ENCODE measurements at places on chromosomes 6 and 20.

DNA sequence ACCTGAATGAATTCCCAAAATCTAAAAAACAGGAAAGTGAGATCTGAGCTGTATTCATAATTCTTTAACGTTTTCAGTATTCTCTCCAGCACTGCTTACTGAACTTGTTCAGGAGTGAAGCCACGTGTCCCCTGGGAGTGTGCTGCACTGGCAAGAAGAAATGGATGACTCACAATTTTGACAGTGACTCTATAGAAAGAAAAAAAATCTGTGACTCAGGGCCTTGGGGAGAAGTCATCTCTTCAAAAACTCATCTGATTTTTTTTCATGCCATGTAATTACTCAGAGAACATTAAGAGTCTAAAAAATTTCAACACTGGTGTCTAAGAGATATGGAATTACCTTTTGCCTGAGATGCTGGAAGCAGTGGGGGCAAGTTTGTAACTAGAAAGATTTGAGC is 39.7 kb downstream of the ANKEF1 start:
- DNase-seq: no peak

DNA sequence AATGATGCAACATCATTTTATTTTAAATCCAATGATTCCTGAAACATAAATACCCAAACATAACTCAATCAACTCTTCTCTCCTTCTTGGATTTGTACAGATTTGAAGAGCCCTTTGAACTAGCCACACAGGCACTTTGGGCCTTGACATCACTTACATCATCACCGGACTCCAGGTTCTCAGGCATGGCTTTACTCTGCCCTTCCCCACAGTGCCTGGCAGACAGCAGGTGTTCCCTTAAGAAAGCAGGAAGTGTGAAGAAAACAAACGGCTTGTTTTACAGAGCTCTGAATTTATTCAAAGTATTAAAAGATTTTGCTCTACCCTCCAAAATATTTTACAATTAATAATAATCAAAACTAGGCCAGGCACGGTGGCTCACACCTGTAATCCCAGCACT is 54.8 kb upstream of the GCM1 start:
- no peak for DNase-seq

- DNase-seq: no peak
These were observed 975.9 kb downstream of the KIF16B start for GRCh38 chr20:15597306-15597705.

- no peak for DNase-seq
These were observed 14.9 kb downstream of the AARS2 start for GRCh38 chr6:44298055-44298803.

- no peak for DNase-seq
These were observed 256.1 kb downstream of the PLCB1 start for GRCh38 chr20:8388141-8388540.

DNA sequence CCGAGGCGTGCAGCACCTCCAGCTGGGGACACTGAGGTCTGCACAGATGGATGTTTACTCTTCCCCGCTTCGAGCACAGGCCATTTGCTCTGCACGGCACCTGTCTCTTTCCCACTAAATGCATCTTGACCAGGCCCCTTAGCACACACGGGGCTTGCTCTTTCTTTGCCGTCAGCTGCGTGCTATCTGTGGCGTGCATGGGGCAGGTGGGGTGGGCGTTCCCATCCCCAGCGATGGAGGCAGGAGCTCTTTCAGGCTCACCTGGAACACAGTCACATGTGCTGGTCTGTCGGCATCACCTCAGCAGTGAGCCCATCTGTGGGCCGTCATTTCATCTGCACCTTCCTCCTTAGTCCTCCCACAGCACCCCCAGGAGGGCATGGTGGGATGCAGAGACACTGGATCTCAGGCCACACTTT is 35.1 kb downstream of the RBM38 start:
- no peak for DNase-seq

GRCh38 chr6:56021943-56022342 is 146.6 kb upstream of the BMP5 start:
- DNase-seq: no peak

DNA sequence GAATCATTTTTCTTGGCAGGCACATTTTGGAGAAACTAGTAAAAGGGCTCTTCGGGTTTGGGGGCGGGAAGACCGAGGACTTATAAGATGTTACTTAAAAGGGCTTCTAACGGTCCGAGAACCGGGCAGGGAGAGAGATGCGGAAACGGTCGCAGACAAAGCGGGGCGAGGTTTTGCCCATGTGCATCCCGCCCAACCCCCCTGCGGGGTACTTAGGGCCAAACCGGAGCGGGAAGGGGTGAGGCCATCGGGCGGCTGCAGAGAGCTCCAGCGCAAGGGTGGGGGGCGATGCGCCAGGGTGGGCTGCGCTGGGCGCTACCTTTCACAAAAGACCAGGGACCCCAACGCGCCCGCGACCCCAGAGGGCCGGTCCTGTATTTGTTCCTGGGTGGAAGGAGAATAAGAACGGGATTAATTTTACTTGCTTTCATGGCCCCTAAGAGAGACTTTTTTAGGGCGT is 616 bp downstream of the TUBB start:
- peak; percentile 63 for DNase-seq

- no peak for DNase-seq
These were observed 736.6 kb downstream of the KIF16B start for GRCh38 chr20:15836634-15837033.

GRCh38 chr6:163356324-163356723 is 58.2 kb upstream of the QKI start:
- no peak for DNase-seq

- no peak for DNase-seq
These were observed 34.5 kb downstream of the FGD2 start for GRCh38 chr6:37039958-37040357.

- no peak for DNase-seq
These were observed 28.1 kb downstream of the RIPOR3 start for GRCh38 chr20:50663095-50663821.

DNA sequence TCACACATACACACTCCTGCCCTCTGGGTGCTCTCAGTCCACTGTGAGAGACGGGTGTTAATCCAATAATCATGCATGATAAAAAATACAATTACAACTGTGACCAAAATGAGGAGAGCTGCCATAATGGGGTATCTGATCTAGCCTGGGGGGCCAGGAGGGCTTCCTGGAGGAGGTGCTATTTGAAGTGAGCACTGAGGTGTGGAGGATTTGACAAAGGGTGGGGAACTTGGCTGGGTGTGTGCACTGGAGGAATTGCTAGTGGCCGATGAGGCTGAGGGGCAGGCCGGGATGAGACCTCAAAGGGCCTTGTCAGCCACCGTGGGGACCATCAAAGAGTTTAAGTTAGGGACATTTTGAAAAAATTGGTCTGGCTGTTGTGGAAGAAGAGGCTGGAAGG is 34.8 kb downstream of the VSTM2L start:
- no peak for DNase-seq

GRCh38 chr6:11551053-11551452 is 13.5 kb downstream of the TMEM170B start:
- no peak for DNase-seq

- no peak for DNase-seq
These were observed 1.1 kb upstream of the MMP24OS start for GRCh38 chr20:35279040-35279439.

- DNase-seq: no peak
These were observed 351.6 kb upstream of the CNR1 start for GRCh38 chr6:88517737-88518136.

GRCh38 chr6:65416621-65417020 is 290.4 kb downstream of the EYS start:
- no peak for DNase-seq

Data from GM20000 (cell line).